ENCODE measurements at places on chromosomes 4 and X.

GRCh38 chrX:134369576-134369975 lies 90.4 kb upstream of the HPRT1 start:
- no peak for DNase-seq

DNA sequence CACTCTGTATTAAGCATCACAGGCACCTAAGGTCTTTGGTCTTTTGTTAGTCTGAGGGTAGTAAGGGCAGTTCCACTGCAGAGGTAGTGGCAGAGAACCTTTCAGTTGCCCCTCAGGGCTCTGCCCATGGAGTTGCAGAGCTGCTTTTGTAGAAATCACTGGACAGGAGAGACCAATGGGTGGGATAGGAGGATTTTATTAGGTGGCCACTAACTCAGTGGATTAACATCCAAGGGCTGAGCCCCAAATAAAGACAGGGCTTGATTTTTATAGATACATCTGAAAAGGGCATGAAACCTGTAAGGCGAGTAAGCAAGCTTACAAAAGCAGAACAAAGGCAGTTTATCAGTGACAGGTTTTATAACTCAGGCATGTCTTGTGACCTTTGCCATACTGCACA lies 1035.4 kb downstream of the SH3BGRL start:
- DNase-seq = no peak

GRCh38 chr4:14087459-14087858 lies 459.9 kb upstream of the BOD1L1 start:
- DNase-seq = no peak

- DNase-seq = no peak
Observed at GRCh38 chrX:68571292-68571609, 72.4 kb downstream of the YIPF6 start.

- no peak for DNase-seq
Observed at GRCh38 chr4:164783976-164784375, 30.0 kb downstream of the SMIM31 start.

- no peak for DNase-seq
Observed at GRCh38 chr4:39620551-39621313, 17.9 kb downstream of the SMIM14 start.

DNA sequence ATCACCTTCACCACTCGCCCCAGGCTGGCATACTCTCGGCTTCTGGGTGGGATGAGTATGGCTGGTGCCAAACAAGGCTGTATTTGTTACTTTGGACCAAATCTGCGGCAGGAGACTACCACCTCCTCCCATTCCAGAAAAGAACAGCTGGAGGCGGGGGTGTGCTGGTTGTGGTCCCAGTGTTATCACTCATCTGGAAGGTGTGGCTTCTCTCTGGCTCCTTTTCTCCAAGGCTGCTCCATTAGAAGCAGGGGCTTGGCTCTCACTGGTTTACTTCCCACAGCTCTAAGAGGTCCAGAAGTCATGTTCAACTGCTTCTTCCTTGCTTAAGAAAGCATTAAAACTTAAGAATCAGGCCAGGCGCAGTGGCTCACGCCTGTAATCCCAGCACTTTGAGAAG lies 2.6 kb upstream of the TRIML2 start:
- DNase-seq = no peak

DNA sequence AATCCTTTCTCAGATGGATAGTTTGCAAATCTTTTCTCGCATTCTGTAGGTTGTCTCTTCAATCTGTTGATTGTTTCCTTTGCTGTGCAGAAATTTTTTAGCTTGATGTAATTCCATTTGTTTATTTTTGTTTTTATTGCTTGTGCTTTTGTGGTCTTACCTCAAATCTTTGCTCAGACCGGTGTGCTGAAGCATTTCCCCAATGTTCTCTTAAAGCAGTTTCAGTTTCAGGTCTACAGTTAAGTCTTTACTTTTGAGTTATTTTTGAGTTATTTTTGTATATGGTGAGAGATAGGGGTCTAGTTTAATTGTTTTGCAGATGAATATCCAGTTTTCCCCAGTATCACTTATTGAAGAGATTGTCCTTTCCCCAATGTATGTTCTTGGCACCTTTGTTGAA lies 18.2 kb upstream of the SLC25A14 start:
- DNase-seq = no peak

DNA sequence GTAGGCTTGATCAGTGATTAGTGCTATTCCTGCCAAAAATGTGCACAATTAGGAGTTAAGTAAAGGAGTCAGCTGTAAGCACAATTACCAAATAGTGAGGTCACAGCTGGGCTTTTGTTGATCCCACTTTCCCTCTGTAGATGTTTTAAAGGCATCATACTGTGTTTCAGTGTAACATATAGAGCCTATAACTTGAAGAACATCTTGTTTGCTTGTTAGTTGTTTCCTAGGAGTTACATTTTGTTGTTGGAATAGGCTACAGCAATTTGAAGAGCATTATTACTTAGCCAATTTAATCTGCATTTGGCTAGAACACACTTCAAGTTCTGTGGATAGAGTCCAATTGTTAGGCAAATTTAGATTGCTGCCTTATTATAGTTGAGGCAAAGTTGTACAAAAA lies 210.7 kb upstream of the MAD2L1 start:
- DNase-seq = no peak

GRCh38 chr4:126354784-126355183 lies 1040.0 kb downstream of the FAT4 start:
- no peak for DNase-seq

- peak; percentile 79 for DNase-seq
Observed at GRCh38 chr4:124334119-124334518, 378.4 kb downstream of the ANKRD50 start.

GRCh38 chr4:165947019-165947418 lies 74.0 kb downstream of the TLL1 start:
- DNase-seq = no peak

- no peak for DNase-seq
Observed at GRCh38 chr4:189131118-189131517, 809.6 kb upstream of the FRG1 start.

All from astrocyte of the cerebellum (primary cell).